ENCODE measurements at places on chromosomes 13 and 19.
A peak's percentile ranks its signal among the peaks of the same experiment; 100 is the strongest.

DNA sequence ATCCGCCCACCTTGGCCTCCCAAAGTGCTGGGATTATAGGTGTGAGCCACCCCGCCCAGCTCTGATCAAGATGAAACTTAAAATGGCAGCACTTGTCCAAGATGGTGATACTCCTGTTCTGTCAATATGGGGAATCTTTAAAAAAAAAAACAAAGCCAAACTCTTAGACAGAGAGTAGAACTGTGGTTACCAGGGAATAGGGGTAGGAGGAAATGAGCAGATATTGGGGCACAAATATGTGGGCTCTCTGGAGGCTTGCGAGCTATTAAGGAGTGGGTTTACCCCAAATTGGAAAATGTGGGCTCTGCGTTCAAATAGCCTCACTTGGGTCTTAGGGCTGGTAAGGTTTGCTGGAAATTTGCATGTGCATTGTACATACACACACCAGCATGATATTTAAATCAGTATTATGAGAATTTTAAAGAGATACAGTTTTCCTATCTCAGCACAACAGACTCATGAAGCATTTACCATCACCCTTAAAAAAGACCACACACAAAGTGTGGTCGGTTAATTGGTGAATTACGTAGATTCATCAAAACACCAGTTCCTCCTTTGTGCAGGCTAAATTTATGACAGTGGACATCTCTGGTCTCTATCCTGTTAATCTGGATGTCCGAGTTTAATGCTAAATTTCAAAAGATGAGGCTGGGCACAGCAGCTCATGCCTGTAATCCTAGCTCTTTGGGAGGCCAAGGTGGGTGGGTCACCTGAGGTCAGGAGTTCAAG, 11.3 kb downstream of the CD70 start:
- DNase-seq: no peak

GRCh38 chr19:51333836-51334460, 8.0 kb downstream of the VSIG10L start:
- DNase-seq: no peak

DNA sequence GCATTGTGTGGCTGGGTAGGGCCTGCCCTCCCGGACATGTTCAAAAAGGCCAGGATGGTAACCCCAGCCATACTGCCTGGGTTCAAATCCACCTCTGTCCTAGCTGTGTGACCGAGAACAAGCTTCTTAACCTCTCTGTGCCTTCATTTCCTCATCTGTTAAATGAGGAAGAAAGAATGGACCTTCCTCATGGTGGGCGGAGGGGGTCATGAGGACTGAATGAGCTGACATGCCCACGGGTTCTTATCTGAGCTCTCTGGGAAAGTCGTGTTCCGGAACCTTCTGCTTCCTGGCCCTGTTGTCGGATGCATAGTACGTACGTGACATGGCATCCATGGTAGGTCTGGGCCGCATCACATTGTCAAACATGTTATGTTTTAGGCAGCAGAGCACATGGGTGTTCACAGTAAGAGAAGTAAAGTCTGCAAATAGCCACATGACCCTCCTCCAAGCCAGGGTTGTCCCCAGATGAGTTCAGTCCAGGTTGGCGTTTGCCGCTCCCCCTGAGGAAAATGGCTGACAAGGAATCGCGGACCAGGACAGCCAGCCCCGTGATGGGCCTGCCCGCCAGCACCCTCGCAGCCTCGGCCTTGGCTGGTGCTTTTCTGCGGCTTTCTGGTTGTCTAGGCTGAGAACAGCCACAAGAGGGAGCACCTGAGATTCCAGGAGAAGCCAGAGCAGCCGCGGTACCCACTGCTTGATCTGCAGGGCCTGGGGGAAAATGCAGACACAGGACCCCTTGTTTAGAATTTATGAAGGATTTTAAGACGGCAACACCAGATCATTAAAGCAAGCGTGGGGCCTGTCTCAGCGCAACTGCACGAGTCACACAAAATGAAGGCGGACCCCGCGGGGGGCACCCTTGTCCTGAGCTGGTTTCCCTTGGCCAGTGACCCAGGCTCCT, 2.4 kb upstream of the NTN5 start:
- peak; percentile 88 for DNase-seq

DNA sequence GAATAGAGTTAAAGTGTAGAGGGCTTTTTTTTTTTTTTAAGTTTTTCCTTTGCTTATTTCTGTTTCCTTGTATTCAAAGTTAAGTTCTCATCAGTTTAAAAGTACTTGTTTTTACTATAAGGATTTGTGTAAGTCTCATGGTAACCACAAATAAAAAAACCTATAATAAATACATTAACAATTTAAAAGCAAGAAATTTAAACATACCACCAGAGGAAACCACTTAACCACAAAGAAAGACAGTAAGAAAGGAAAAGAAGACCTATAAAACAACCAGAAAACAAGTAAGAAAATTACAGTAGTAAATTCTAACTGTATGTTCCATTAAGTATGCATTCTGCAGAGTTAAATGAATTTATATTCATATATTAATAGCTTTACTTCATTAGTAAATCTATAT, 999.1 kb upstream of the ATXN8OS start:
- DNase-seq: no peak

DNA sequence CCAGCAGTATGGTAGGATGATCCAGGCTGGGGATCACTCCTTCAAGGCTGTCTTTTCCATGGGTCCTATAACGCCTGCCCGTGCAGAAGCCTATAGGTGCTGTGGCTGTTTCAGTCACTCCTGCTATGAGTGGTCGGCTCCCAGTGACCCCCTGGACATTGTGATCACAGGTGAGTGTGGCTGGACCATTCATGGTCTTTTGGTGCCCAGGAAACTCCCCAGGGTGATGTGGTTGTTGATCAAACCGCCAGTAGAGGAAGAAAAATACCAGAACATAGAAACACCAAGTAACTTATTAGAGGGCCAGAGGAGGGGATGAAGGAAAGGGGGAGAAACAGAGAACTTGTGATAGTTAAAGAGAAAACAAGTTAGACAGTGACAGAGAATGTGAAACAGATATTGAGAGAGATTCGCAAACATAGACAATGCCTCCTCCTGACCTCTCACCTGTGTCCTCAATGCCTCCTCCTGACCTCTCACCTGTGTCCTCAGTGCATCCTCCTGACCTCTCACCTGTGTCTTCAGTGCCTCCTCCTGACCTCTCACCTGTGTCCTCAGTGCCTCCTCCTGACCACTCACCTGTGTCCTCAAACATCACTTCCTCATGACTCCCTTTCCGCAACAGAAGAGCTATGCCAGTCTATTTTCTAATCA, 19.4 kb downstream of the LAIR2 start:
- DNase-seq: no peak

GRCh38 chr19:43779147-43779819, 1.5 kb downstream of the KCNN4 start:
- DNase-seq: no peak

GRCh38 chr19:34017024-34017423, 155.3 kb upstream of the LSM14A start:
- no peak for DNase-seq

- DNase-seq: no peak
These were observed 112.1 kb upstream of the RXFP2 start for GRCh38 chr13:31627097-31627845.

GRCh38 chr19:48624067-48624594, 4.8 kb downstream of the SPHK2 start:
- DNase-seq: peak; percentile 94

GRCh38 chr19:18886972-18887371, 9.0 kb downstream of the CERS1 start:
- DNase-seq: no peak

GRCh38 chr19:4172861-4173473, 9.4 kb downstream of the SIRT6 start:
- peak; percentile 82 for DNase-seq

- no peak for DNase-seq
These were observed 19.8 kb upstream of the ATP11A start for GRCh38 chr13:112669881-112670499.

- no peak for DNase-seq
These were observed 19.7 kb upstream of the ZBTB7A start for GRCh38 chr19:4086411-4086867.

GRCh38 chr19:58059671-58060078, 593 bp downstream of the ZNF135 start:
- DNase-seq: no peak

GRCh38 chr13:50126263-50126992, 111.2 kb downstream of the KCNRG start:
- DNase-seq: no peak

DNA sequence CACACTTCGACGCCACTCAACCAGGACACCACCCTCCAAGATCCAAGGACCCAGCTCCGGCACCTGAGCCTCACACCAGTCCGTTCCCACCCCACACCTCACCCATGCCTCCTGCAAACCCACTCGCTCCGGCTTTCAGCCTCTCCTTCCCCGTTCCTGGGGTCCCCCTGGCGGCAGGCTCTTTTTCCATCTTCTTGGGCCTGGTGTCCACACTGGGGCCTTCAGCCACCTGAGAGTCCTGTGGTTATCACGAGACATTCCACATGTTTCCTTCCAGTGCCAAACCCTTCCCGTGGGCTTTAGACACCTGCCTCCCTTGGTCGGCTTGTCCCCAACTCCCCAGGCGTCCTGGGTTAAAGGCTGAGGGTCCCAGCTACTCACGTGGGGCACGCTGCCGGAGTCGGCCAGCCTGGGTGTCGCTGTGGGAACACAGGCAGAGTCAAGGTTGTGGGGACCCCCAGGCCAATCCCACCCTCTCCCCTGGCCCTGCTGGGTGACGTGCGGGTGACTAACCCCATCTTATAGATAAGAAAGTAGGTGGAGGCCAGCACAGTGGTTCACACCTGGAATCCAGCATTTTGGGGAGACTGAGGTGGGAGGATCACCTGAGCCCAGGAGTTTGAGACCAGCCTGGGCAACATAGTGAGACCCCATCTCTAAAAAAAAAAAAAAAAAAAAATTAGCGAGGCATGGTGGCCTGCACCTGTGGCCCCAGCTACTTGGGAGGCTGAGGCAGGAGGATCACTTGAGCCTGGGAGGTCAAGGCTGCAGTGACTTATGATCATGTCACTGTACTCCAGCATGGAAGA, 1.9 kb downstream of the JSRP1 start:
- peak; percentile 77 for DNase-seq

DNA sequence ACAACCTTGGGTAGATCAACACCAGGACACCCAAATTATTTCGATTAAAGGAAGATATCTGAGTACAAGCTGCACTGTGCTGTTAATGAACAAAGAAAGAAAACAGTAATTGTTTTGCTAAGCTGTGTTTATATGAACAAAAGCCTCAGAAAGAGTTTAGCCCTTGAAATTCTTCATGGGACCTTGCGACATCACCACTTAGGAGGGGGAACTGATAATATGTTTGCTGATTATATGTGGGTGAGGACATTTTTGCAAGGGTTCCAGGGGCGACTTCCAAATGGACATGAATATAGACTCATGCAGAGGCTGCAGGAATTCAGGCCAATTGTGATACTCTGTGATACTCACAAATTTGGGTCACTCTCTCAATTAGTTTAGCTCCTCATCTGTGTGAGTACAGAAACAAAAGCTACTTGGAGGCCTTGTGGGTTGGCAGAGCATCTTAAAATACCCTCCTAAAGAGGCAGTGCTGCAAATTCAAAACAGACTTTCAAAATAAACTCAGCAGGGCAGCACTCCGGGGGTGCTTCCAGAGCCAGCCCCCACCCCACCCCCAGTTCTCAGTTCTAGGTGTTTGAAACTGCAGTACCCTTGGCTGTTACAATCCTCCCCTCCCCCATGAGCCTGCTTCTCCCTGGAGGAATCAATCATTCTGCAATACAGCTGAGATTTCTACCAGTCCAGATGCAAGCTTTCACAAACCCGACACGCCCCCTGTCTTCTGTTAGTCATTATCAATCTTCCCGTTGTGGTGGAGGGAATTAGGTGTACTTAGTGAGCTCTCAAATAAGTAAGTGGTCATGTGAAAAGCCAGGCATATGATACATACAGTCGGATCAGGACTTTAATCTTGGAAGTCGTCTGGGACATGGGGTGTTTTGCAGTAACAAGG, 97.0 kb upstream of the MBNL2 start:
- no peak for DNase-seq

DNA sequence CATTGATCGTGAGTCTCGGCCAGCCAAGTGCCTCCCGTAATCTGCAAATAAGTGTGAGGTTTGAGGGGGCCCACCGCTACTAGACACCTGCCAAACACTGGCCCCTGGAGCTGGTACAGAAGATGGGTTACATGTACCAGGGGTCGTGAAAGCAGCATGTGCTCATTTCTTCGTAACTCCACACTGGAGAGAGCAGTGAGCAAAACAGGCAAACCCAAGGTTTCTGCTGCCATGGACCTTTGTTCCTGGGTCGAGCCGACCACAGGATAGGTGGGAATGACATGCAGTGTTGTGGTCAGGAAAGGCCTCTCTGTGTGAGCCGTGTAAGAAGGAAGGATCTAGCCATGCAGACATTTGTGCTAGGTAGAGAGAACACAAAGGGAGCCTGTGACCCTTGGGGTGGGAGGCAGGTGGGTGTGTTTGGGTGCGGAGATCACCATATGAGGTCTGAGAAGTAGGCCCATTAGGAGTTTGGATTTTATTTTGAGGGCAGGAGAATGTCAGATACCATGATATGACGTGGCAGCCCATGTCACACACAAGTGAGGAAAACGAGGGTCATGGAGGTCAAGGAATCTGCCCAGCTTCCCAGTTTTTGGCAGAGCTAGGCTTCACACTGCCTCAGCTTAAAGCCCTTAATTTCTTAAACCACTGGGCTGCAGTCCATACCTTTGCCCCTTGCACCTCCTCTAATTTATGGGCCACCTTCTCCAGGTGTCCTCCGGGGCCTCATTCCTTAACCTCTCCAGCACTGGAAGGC, 919 bp downstream of the GTF3A start:
- no peak for DNase-seq

DNA sequence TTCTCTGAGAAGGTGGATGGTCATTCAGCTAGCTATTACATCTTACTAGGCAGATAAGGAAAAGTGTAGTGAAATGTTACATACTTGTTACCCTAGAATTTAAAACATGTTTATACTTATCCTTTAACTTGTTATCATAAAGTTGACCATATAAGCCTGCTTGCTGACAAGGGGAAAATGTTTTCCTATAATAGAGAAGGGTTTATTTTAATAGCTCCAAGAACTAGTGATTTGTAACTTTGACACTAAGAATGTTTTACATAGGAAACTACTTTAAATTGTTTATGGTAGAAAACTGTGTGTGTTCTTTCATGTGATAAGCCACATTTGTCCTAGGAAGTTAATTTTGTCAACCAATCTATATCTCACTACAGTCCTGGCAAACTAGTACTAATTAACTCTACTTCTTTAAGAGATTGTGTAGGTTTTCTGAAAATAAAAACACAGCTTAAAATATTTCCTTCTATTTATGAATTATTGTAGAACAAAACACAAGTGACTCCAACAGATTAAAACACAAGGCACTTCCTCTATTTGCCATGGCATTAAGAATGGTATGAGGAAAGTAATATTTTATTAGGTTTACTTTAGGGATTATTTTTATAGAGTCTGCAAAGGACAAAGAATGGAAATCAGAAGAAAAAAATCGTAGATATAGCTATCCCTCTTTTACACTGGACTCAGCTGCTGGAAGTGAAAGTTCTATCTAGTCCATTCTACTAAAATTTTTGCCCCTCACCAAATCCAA, 233.3 kb upstream of the NBEA start:
- DNase-seq: no peak

GRCh38 chr19:33462112-33462791, 59.3 kb downstream of the PEPD start:
- DNase-seq: no peak
